ENCODE measurements at places on chromosomes 5 and 9. TPM values are rescaled to one million over a fixed set of nuclear protein-coding genes. Genes with fewer than 3 reads are reported as not detected.

- no peak for DNase-seq
These were observed 177.6 kb upstream of the PANK3 start for GRCh38 chr5:168756453-168757391.

IL7R gene
- 0.41 TPM for total RNA-seq

DNA sequence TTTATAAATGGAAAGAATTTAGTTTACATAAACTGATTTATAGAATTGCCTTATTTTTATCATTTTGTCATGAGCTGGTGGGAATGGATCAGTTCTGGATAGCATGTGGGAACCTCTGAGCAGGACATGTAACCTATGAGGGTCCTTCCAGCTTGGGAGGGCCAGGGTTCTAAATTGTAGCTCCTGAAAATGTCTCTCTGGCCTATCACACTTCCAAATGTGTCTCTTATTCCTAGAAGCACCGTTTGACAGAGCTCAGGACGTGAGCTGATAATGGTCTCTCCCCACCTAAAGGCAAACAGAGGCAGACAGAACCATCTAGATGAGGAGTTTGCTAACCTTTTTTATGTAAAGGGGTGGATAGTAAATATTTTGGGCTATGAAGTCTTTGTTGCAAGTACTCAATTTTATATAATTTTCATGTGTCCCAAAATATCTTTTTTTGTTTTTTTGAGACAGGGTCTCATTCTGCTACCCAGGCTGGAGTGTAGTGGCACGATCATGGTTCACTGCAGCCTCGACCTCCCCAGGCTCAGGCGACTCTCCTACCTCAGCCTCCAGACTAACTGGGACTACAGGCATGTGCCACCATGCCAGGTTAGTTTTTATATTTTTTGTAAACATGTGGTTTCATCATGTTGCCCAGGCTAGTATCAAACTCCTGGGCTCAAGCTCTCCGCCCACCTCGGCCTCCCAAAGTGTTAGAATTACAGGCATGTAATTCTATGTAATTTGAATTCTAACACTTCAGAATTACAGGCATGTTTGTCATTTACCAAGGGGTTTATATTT is 4.0 kb downstream of the TRAF1 start:
- no peak for DNase-seq

- DNase-seq = no peak
These were observed 470.3 kb upstream of the WWC1 start for GRCh38 chr5:167821151-167821550.

FAM219A gene
- total RNA-seq = 15.6 TPM

GRCh38 chr9:5633243-5633642 is 4.3 kb downstream of the RIC1 start:
- DNase-seq = no peak

PSD2 gene
- total RNA-seq = 0.08 TPM

GRCh38 chr5:178353461-178353860 is 120.9 kb upstream of the PHYKPL start:
- DNase-seq = no peak

DNA sequence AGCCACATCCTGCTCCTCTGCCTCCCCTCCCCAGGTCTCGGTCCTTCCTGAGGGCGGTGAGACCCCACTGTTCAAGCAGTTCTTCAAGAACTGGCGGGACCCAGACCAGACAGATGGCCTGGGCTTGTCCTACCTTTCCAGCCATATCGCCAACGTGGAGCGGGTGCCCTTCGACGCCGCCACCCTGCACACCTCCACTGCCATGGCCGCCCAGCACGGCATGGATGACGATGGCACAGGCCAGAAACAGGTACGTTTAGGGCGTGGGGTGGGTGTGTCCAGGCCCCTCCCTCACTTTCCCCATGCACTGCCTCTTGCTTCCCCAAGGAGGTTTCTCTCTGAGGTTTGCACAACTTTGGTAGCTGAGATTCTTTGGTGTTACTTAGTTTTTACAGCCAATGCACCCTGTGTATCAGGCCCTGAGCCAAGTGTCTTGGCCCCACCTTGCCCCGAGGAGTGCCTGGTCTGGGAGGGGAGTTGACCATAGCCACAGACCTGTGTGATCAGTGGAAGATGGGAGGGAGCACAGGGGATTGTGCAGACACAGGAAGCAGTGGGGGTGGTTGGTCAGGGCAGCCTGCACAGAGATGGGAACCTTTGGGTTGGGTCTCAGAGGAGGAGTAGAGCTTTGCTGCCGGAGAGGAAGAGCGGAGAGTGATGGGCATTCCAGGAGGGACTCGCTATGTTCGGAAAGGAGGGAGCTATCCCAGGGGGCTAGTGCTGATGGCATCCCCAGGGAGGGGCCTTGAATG is 50.8 kb downstream of the GSN start:
- DNase-seq = no peak

PLPP1 gene
- total RNA-seq = 12.2 TPM

GRCh38 chr5:148011398-148012137 is 52.2 kb upstream of the SPINK5 start:
- DNase-seq = peak; percentile 71

GRCh38 chr5:20347334-20347733 is 359.3 kb upstream of the CDH18 start:
- DNase-seq = no peak

DNA sequence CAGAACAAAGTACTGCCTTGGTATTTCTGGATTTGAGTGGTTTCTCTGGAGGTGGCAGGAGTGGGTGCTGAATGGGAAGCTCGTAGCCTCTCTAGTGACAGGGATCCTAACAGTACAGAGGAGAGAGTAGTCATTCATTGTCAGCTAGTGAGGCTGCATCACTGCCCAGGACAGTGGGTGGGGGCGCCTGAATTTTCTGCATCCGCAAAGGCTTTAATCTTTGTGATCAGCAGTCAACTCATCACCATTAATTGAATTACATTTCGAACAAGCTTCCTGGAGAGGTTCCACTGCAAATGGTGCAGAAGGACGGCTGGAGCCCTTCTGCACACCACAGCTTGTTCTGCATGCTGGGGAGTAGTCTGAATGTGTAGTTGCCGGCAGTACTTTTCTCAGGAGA is 77.5 kb downstream of the HSPA4 start:
- no peak for DNase-seq

- DNase-seq = no peak
These were observed 100.4 kb downstream of the NREP start for GRCh38 chr5:111656580-111656979.

SPINK13 gene
- total RNA-seq = not detected

ENTPD8 gene
- 5.4 TPM for total RNA-seq

DNA sequence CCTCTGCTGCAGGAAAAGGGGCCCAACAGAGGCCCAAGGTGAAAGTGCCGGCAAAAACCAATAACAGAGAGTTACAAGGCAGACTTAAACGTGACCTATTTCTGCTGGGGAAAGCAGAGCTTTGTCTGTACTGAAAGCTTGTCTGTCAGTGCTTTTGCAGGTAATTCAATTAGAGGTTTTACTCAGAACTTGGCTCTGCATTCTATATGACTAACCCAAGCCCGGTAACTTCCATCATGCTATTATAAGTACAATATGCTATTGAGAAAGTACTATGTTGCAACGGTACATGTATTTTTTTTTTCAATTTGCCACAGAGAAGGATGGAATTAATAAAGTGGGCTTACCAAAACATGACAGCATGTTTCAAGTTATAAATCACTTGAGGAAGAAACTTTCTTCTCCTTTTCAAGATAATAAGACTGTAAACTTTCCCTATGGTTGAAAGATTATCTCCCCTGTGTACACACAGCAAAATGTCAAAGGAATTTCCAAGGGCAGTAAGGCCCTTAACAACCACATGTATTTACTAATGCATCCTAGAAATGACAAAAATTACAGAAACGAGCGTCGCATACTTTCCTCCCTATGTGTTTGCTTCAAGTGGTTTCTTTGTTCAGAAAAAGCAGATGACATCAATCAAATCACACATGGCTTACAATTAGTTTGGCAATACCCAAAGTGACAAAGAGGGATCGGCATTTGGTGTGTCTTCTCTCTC is 282.4 kb downstream of the EFNA5 start:
- DNase-seq = no peak

- no peak for DNase-seq
These were observed 39.0 kb downstream of the FAM240B start for GRCh38 chr9:38680837-38681445.

DNA sequence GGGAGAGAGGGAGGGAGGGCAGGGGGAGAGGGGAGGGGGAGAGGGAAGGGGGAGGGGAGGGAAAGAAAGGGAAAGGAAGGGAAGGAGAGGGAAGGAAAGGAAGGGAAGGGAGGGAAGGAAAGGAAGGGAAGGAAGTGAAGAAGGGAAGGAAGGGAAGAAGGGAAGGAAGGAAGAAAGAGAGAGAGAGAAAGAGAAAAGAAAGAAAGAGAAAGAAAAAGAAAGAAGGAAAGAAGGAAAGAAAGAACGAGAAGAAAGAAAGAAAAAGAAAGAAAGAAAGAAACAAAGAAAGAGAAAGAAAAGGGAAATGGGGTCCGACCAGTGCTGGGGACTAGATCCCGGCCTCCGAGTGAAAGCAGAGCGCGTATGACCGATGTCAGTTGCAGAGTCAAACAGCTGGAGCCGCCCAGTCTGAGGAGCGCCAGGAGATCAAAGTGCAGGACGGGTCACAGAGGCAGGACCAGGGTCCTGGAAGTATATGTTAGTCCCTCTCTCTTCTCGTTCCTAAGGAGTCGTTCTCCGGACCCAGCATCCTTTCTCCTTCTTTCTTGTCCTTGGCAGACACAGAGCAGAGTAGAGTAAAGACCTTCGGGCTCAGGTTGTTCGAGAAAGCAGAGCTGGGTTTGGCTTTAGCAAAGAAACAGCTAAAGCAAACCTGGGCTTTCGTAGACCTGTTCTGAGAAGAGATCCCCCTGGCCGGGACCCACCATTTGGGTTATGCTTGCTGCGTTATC is 305.4 kb upstream of the MSX2 start:
- DNase-seq = no peak

DNA sequence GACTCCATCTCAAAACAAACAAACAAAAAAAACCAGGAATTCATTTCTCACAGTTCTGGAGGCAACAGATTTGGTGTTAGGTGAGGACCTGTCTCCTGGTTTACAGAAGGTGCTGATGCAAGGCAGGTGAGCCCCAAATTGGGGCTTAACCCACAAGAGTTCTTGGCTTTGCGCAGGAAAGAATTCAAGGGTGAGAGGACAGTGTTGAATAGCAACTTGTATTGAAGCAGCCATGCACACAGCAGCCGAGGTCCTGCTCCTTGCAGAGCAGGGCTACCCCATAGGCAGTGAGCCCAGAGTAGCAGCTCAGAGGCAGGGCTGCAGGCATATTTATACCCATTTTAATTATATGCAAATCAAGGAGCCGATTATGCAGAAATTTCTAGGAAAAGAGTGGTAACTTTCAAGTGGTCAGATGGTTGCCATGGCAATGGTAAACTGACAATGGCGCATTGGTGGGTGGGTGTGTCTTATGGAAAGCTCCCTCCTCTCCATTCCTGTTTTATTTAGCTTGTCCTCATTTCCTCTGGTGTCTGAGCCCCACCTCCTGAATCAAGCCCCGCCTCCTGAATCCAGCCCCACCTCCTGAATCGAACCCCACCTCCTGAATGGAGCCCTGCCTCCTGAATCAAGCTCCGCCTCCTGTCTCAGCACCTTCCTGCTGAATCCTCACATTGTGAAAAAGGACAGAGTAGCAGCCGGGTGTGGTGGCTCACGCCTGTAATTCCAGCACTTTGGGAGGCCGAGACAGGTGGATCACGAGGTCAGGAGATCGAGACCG is 34.5 kb upstream of the COL5A1 start:
- DNase-seq = no peak

DNA sequence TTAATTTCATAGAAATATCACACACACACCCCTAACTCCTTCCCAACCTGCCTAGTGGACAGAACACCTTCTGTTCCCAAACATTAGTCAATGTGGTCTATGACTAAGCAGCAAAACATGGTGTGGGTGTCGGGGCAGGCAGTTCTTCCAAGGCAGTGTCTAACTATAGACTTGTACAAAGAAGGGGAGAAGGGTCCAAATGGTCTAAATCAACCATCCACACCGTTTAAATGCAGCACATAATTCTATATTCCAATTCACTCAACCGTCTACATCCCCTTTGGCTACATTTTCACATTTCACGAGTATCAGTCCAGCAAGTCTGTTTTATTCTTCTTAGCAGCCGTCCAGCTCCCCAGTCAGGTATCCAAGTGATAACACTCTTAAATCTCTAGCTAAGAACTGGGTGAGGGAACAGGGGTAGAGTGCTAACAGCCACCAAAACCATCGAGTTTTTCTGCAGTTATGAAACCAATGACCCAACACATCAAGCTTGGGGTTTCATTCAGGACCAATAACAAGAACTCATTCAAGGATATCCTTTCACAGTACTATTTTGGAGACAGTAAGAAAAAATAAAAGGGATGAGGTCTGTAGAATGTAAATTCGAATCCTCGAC is 3.3 kb downstream of the ZNF608 start:
- DNase-seq = peak; percentile 55

DNA sequence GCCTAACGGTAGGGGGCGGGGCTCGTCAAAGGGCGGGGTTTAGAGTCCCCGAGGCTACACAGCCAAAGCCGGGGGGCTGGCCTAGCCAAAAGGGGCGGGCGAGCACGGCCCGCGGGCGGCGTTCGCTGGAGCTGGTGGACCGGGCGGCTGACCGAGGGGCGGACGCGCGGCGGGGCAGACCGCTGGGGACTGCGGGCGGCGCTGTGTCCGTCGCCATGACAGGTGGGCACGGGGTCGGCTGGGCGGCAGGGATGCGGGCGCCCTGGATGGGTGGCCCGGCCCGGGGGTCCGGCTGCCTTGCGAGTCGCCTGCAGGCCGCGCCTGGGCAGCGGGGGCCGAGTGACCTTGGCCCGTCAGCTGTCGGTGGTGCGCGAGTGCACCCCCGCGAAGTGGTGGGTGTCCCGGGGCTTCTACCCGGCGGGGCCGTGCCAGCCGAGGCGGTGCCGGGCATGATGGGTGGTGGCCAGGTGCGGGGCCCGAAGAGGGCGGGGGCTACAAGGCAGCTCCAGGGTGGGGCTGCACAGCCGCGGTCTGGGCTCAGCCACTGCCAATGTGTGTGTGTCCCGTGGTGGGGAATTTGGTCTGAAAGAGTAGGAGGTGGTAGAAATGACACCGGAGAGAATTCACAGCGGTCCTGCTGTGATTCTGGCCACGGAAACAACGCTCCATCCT is at the start of gene CARD19:
TSS of gene CARD19 (plus strand) at position 87 of the 672 bp plus-strand sequence. CDS start at position 216, 129 bp downstream.
- no peak for DNase-seq

DNA sequence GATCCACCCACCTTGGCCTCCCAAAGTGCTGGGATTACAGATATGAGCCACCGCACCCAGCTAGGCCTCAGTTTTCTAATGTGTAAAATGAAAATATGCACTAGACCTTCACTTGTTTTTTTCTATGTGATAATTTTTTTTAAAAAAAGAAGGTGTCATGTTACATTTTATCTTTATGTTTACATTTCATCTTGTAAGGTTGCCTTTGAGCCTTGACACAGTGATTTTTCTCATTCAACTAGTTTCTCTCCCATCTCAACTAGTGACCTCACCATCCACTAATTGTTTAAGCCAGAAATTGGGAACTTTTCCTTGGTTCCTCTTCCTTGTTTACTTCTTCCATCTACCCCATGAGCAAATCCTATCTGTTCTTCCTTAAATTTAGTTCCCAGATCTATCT is 21.5 kb downstream of the TMC1 start:
- no peak for DNase-seq

- no peak for DNase-seq
These were observed 137.1 kb downstream of the KCNIP1 start for GRCh38 chr5:170640731-170641588.
